ENCODE measurements at places on chromosomes 3 and 15. TPM values are rescaled to one million over a fixed set of nuclear protein-coding genes. Genes with fewer than 3 reads are reported as not detected.
A peak's percentile ranks its signal among the peaks of the same experiment; 100 is the strongest.

DNA sequence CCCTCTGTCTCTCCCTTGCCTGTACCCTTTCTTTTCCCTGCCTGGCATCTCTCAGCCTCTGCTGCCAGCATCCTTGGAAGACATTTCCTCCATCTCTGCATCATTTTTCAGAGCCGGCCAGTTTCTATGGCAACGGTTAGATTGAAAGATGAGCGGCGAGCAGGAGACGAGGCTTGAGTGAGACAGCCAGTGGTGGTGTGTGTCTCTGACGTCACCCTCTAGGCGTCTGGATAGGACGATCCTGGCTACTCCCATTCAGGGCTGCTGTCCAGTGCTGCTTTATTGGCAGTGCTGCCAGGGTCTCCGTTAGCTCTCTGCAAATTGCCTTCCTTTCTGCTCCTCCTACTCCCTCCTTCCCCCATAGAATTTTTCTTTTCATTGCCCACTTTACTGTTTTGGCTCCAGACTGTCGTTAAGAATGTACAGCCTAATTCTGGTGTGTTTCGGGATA, 57.9 kb downstream of the TRAK1 start:
- H3K27ac ChIP-seq: no peak overlapping the region
- DNase-seq: no peak
- H3K4me1 ChIP-seq: peaks cover 9% of the 10 kb centered on the region
- H3K36me3 ChIP-seq: no peaks in the 10 kb centered on the region
- no peaks in the 10 kb centered on the region for H3K27me3 ChIP-seq

GRCh38 chr3:24639061-24639460, 144.4 kb upstream of the THRB start:
- H3K4me1 ChIP-seq: no peaks in the 10 kb centered on the region
- no peak overlapping the region for H3K4me3 ChIP-seq
- no peaks in the 10 kb centered on the region for H3K27me3 ChIP-seq
- no peaks in the 10 kb centered on the region for H3K36me3 ChIP-seq

DNA sequence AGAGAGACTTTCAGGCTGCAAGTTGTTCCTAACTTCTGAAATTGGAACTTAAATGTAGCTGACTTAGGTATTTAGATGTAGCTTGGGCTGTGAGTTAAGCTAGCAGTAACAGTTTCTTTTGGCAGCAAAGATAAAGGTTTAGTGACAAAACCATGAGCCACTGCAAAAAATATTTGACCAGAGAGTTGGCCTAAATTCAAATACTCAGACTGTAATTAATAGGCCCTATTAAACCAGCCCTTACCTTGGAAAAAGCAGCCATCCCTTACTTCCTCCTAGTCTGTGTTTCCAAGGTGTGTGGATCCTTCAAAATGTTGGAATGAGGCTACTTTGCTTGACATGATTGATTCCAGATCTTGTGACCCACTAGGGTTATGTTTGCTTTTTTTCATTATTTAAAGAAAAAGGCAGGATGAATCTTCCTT, 8.2 kb downstream of the TPM1 start:
- peaks cover 15% of the 10 kb centered on the region for H3K27me3 ChIP-seq
- no peak overlapping the region for H3K4me3 ChIP-seq
- H3K27ac ChIP-seq: no peak overlapping the region
- DNase-seq: no peak

GRCh38 chr15:69164807-69165636, 4.6 kb downstream of the GLCE start:
- no peaks in the 10 kb centered on the region for H3K36me3 ChIP-seq
- H3K4me1 ChIP-seq: peaks cover 11% of the 10 kb centered on the region

- no peak for DNase-seq
- H3K4me3 ChIP-seq: no peak overlapping the region
- no peaks in the 10 kb centered on the region for H3K36me3 ChIP-seq
These were observed 6.8 kb upstream of the GATA2 start for GRCh38 chr3:128499724-128500275.

DNA sequence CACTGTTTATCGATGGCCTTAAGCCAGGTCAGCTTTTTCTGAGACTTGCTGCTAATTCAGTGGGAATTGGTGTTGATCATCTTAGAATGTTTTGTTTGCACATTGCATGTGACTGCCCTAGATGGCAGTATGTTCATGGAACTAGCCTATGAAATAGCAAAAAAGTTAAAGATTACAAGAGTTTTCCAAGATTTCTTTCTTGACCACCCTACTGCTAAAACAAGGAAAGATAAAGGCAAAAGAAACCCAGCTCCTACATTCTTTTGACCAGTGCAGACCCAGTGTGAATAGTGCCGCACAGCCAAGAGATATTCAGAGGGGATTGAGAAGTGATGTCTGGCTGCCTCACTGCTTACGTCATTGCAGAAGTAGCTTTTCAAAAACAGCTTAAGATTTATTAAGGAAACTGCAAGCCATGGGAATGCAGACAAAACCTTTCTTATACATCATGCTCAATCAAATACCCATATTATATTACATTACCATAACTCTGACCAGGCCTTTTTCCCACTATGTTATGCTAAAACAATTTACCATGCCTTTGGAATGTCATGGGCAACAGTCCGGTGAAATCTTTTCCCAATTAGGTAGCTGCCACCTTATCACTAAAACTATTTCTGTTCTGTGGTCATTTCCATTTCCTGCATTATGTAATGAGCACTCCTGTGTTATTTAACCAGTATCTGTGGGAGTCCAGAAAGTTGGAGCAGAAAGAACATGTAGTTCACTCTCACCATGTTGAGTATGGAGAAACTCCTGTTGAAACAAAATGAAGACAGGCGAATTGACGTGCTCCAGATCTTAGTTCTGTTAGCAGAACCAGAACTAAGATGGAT, 6.0 kb downstream of the PHLDB2 start:
- no peak overlapping the region for H3K27ac ChIP-seq
- DNase-seq: no peak
- peaks cover 9% of the 10 kb centered on the region for H3K4me1 ChIP-seq
- H3K27me3 ChIP-seq: peaks cover 21% of the 10 kb centered on the region
- no peak overlapping the region for H3K4me3 ChIP-seq
- no peaks in the 10 kb centered on the region for H3K36me3 ChIP-seq

DNA sequence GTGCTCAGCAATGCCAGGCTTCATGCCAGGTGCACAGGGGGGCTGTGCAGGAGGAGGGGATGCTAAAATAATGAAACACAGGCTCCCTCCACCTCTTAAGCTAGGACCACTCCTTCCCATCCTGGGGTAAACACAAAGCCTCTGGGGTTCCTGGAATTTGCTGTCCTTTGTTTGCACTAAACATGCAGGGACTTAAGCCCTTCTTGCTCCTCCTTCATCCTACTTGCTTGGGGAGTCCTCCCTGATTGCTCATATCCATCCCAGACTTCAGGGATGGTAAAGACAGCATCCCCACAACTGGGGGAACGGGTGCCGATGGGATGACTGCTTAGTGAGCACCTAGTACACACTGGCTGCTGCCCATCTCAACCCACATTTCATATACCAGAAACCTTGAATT, 5.1 kb downstream of the LINGO1 start:
- H3K27ac ChIP-seq: no peak overlapping the region
- no peaks in the 10 kb centered on the region for H3K4me1 ChIP-seq
- peaks cover 16% of the 10 kb centered on the region for H3K27me3 ChIP-seq
- DNase-seq: no peak
- H3K36me3 ChIP-seq: no peaks in the 10 kb centered on the region
- H3K4me3 ChIP-seq: no peak overlapping the region

- no peaks in the 10 kb centered on the region for H3K36me3 ChIP-seq
- no peak overlapping the region for H3K4me3 ChIP-seq
- no peak overlapping the region for H3K27ac ChIP-seq
- no peak for DNase-seq
These were observed 54.7 kb upstream of the CMC1 start for GRCh38 chr3:28186748-28187147.

DNA sequence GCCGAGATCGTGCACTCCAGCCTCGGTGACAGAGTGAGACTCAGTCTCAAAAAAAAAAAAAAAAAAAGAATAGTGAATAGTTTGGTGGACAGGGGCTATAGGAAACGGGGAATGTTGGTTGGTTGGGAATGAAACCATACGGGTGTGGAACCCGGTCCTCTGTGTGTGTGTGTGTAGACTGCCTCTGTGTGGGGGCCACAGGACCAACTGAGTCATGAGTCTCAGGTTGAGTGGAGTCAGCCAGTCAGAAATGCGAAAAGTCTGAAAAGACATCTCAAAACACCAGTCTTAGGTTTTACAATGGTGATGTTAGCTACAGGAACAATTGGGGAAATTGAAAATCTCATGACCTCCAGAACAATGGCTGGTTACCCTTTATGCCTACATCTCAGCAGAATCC, 44.5 kb downstream of the ZDHHC19 start:
- H3K4me3 ChIP-seq: no peak overlapping the region
- DNase-seq: peak; percentile 71
- peaks cover 14% of the 10 kb centered on the region for H3K4me1 ChIP-seq
- no peaks in the 10 kb centered on the region for H3K27me3 ChIP-seq

DNA sequence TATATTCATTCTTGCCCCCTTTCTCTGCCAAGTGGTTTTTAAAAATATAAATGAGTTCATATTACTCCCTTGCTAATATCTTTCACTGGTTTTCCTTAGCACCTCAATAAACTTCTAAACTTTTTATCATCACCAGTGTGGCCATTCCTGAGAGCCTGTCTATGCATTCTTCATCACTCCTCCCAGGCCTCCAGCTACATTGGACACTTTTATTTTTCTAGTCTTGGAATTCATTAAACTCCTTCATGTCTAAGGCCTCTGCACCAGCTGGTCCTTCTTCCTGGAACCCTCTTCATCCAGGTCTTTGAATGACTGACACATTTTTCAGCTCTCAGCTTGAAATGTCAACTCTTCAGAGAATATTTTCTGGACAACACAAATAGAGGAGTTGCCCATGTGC, 120.4 kb upstream of the P2RY1 start:
- no peak overlapping the region for H3K27ac ChIP-seq
- peaks cover 5% of the 10 kb centered on the region for H3K27me3 ChIP-seq
- H3K4me1 ChIP-seq: no peaks in the 10 kb centered on the region
- no peak overlapping the region for H3K4me3 ChIP-seq
- no peaks in the 10 kb centered on the region for H3K36me3 ChIP-seq

DNA sequence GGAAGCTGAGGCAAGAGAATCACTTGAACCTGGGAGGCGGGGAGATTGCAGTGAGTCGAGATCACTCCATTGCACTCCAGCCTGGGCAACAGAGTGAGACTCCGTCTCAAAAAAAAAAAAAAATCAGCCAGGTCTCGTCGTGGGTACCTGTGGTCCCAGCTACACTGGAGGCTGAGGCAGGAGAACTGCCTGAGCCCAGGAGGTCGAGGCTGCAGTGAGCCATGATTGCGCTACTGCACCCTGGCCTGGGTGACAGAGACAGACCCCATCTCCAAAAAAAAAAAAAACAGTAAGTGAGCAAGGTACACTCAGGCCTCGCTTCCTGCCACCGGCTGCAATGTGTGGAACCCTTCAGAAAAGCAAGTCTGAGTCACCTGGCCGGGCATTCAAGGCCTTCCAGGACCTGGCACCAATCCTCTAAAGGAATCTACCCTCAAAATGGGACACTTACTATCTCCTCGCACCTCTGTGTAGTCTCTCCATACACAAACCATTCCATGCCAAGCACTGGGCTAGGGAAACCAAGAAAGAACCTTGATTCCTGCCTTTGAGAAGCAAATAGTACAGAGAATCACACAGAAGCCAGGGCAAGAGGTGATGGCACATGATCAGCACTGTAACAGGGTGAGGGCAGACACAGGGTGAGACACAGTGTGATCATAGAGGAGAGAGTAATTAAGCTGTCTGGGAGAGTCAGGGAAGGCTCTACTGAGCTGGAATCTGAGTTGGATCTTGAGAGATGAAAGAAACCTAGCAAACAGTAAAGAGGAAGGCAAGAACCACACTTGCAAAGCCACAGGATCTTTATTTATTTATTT, 9.7 kb downstream of the SCAMP2 start:
- no peak overlapping the region for H3K4me3 ChIP-seq
- H3K27me3 ChIP-seq: no peaks in the 10 kb centered on the region
- H3K4me1 ChIP-seq: peaks cover 59% of the 10 kb centered on the region
- peaks cover 17% of the 10 kb centered on the region for H3K36me3 ChIP-seq

GRCh38 chr15:68512598-68512997, 66.2 kb upstream of the CORO2B start:
- DNase-seq: no peak
- H3K4me3 ChIP-seq: no peak overlapping the region
- peaks cover 5% of the 10 kb centered on the region for H3K27me3 ChIP-seq
- no peak overlapping the region for H3K27ac ChIP-seq
- H3K36me3 ChIP-seq: no peaks in the 10 kb centered on the region
- H3K4me1 ChIP-seq: no peaks in the 10 kb centered on the region

GRCh38 chr15:81950841-81951414, 94.9 kb downstream of the MEX3B start:
- H3K36me3 ChIP-seq: no peaks in the 10 kb centered on the region
- peaks cover 4% of the 10 kb centered on the region for H3K27me3 ChIP-seq
- H3K4me1 ChIP-seq: peaks cover 4% of the 10 kb centered on the region
- no peak overlapping the region for H3K4me3 ChIP-seq
- no peak for DNase-seq

DNA sequence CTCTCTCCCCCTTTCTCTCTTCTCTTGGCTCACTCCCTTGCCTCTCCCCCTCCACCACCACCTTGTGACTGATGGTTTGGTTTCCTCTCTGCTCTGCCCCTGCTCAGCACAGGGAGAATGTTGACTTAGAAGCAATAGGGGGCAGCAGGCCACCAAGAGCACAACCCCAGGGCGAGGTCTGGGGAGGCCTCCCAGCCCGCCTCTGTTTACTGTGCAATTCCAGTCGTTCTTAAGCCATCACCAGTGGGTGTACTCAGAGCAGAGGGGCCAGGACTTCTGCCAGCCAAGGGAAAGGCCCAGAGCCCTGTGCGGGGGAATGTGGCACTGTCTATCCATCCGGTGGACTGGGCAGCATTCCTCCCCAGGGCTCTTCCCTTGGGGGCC, 5.7 kb upstream of the APEH start:
- no peak overlapping the region for H3K4me3 ChIP-seq
- no peak for DNase-seq
- H3K27me3 ChIP-seq: no peaks in the 10 kb centered on the region
- H3K4me1 ChIP-seq: peaks cover 10% of the 10 kb centered on the region

DNA sequence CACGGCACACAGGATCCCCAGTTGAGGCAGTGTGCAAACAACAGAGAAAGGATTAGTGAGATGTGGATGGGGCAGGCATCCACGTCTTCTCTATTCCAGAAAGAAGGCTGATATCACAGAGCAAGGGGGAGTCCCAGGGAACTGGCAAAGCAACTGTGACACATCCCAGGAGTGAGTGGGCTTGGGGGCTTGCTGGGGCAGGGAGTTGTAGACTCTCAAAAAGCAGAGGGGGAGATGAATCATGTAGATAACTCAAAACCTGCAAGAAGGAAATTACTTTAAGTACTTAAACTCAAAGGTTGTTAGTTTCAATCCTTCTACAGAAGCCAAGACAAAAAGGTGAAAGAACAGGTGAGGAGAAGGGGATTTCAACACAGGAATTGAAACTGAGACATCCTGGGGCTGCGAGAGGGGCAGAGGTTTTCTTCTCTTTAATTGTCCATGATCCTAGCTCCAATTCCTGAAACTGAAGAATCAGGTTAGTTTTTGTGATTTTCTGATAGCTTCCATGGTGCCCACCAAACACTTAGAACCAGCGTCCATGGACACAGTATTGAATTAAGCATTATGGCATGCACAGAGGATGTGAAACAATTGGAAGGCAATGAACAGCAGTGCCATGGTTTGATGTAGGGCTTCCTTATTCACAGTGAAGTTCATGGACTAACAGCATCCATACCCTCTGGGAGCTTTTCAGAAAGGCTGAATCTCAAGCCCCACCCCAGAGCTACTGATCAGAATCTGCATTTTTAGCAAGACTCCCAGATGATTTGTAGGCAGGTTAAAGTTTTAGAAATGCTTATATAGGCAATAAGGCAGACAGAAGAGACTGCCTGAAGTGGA, 52.0 kb downstream of the CCR3 start:
- peak overlapping the region; percentile 49 for H3K27ac ChIP-seq
- no peaks in the 10 kb centered on the region for H3K36me3 ChIP-seq
- H3K27me3 ChIP-seq: peaks cover 25% of the 10 kb centered on the region
- H3K4me3 ChIP-seq: peak overlapping the region; percentile 5

MUC20 gene
- 0.30 TPM for total RNA-seq

FAM227B gene
- 2.7 TPM for total RNA-seq

PCNP gene
- 213 TPM for total RNA-seq

Data from activated CD4-positive, alpha-beta T cell treated with anti-CD3 and anti-CD28 coated beads for 36 hours (primary cell).